ENCODE measurements at places on chromosomes 12 and 14. TPM values are rescaled to one million over a fixed set of nuclear protein-coding genes. Genes with fewer than 3 reads are reported as not detected.

SERPINA12 gene
- not detected for total RNA-seq

SSPN gene
- 7.0 TPM for total RNA-seq

DNA sequence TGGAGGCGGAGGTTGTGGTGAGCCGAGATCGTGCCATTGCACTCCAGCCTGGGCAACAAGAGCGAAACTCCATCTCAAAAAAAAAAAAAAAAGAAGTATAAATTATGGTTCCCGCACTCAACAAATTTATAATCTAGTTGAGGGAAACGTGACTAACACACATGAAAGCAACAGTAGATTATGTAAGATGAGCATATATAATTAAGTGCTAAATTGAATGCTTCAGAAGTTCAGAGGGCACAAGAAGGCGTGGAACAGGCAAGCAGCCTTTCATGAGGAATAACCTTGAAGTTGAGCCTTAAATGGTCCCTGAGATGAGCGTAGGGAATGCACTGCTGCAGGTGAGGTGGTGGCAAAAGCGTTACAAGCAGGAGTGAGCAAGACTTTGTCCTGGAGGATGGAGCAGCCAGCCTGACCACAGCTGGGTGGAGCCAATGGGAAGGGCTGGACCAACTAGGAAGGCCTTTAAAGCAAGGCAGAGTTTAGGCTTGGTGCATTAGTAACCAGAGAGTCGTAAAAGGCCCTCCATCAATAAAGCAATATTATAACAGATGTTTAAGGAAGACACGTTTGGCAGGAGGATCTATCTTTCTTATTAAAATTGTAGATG lies 30.6 kb upstream of the TUBA1A start:
- no peaks in the 10 kb centered on the region for H3K36me3 ChIP-seq
- H3K4me1 ChIP-seq = peaks cover 8% of the 10 kb centered on the region
- H3K27me3 ChIP-seq = no peaks in the 10 kb centered on the region
- DNase-seq = no peak

- H3K4me1 ChIP-seq = no peaks in the 10 kb centered on the region
- no peak overlapping the region for H3K4me3 ChIP-seq
- H3K36me3 ChIP-seq = no peaks in the 10 kb centered on the region
- peaks cover 53% of the 10 kb centered on the region for H3K27me3 ChIP-seq
- DNase-seq = no peak
These were observed 65.8 kb downstream of the KCNK10 start for GRCh38 chr14:88256997-88257950.

- DNase-seq = no peak
- H3K4me3 ChIP-seq = no peak overlapping the region
- peaks cover 15% of the 10 kb centered on the region for H3K36me3 ChIP-seq
- H3K4me1 ChIP-seq = no peaks in the 10 kb centered on the region
- no peaks in the 10 kb centered on the region for H3K27me3 ChIP-seq
These were observed 12.2 kb downstream of the SLC48A1 start for GRCh38 chr12:47785036-47785886.

- no peaks in the 10 kb centered on the region for H3K36me3 ChIP-seq
- H3K4me1 ChIP-seq = peaks cover 44% of the 10 kb centered on the region
- H3K4me3 ChIP-seq = no peak overlapping the region
- H3K27ac ChIP-seq = no peak overlapping the region
- DNase-seq = no peak
These were observed 31.1 kb upstream of the STRAP start for GRCh38 chr12:15851045-15851620.

INHBC gene
- not detected for total RNA-seq

DNA sequence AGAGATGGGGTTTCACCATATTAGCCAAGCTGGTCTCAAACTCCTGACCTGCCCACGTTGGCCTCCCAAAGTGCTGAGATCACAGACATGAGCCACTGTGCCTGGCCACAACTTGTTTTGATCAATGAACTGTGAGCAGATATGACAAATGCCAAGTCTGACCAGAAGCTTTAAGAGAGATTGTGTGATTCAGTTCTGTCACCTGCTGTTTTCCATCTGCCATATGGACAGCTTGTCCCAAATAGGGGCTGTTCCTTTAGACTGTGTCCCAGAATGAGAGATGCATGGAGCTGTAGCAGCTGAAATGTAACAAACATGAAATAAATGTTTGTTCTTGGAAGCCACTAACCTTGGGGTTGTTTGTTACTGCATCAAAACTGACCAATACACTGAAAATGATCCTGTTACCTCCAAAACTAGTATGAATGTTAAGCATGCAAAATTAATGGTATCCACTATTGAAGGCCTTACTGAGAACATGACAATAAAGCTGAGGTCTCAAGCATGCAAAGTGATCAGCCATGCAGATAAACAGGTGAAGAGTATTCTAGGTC lies 65.9 kb upstream of the MED13L start:
- no peaks in the 10 kb centered on the region for H3K4me1 ChIP-seq
- H3K27me3 ChIP-seq = peaks cover 40% of the 10 kb centered on the region
- H3K4me3 ChIP-seq = no peak overlapping the region
- no peak overlapping the region for H3K27ac ChIP-seq

DNA sequence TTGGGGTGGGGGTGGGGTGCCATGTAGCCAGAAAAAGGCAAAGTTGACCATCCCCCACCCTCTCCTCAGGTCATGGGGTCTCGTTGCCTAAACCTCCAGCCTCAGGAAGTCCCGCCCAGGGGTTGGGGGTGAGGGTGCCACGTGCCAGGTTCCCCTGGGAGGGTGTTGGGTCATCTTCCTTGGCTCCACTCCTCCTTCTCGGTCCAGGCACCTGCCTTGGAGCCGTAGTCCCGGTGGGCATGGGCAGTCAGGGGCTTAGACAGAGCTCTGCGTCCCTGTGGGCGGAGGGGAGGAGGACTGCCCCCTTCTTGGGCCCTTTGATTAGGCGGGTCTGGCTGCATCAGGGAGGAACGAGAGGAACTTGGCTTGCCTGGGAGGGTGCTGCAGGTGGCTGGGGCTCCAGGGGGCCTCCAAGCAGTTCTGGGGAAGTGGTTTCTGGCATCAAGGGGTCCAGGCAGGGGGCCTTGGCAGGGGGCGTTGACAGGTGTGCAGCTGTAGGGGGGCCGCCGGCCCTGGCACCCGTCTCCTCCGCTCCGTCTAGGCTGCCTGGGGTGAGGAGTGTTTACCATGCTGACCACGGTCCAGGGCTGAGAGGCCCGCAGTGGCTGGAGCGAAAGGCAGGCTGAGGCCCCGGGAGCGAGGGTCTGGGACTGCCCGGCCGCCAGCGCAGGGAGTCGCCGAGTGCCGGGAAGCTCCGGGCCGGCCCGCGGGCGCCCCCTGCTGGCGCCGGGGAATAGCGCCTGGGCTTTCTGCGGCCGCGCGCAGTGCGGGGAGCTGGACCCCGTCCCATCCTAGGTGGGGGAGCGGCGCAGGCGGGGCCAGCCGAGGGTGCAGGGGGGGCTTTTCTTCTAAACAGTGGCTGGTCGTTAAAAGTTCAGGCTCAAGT lies 7.9 kb downstream of the SETD1B start:
- DNase-seq = peak; percentile 89
- peaks cover 81% of the 10 kb centered on the region for H3K36me3 ChIP-seq
- peaks cover 33% of the 10 kb centered on the region for H3K4me1 ChIP-seq
- H3K27ac ChIP-seq = peak overlapping the region; percentile 81
- H3K4me3 ChIP-seq = peak overlapping the region; percentile 94
